ENCODE measurements at places on chromosomes 5 and 9.

GRCh38 chr9:78053627-78054026, 22.0 kb upstream of the GNAQ start:
- DNase-seq: no peak

DNA sequence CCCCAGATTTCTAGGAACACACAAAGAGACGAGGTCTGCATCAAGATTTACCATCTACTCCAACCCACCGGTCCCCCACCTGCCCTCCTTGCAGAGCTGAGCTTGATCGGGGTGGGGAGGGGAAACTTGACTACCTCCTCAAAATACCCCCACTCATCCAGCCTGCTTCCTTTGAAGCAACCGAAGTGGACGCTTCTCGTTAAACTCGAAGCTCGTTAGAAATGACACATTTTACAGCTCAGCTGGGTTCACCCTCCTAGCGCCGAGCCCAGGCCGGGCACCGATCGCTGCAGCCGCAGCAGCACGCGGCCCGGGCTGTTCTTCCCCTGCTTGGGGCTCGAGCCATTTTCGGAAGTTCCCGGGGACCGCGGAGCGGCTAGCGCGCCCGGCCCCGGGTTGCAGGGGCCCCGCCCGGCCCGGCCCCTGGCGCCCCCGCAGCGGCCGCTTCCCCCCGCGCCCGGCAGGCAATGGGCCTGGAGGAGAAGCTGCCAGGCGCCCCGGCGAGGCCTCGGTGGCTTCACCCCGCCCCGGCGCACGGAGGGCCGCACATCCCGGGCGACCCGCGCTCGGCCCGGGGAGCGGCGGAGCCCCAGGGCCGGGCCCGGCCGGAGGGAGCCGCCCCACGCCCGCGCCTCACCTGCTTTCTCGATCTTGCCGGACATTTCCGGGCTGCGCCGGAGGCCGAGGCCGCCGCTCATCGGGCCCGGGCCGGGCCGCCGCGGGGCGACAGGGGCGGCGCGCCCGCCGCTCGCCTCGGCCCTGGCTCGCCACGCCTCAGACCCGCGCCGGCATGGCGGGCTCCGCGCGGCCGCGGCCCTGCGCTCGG, 530 bp downstream of the RAPGEF1 start:
- DNase-seq: no peak

GRCh38 chr5:93990504-93991070, 249.2 kb upstream of the POU5F2 start:
- no peak for DNase-seq

GRCh38 chr5:161382685-161383084, 163.8 kb downstream of the GABRB2 start:
- DNase-seq: no peak

DNA sequence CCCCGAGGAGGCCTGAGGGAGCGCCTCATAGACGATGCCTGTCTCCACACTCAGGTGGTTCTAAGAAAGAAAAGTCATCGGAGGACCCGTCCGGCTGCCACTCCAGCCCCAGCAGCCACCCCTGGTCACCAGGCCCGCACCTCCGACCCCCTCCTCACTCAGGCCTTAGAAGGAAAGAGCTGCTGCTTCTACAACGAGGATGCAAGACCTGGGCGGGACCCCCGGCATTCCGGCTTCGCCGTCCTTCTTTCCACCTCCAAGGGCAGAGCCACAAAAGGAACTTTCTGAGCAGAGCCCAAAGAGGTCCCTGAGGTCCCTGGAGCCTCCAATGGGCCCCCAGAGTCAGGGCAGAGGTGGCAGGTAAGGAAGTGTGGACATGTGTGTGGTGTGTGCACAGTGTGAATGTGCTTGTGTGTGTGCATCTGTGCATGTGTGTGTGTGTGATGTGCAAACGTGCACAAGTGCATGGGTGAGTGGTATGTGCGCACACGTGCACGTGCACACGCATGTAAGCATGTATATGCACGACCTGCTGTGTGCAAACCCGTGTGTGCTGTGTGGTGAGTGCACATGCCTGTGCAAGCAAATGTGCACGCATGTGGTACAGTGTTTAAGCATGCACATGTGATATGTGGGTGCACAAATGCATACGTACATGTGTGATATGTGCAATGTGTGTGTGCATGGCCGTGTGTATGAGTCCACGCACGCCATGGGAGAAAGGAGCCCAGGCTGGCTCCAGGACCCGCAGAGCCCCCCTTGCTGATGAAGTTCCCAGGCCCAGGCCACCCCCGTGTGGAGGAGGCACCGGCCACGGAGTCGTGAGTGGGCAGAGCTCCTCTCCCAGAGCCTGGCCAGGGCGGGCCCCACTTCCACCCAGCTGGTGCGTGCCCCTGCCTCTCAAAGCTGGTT, 27.7 kb upstream of the TMEM250 start:
- no peak for DNase-seq

DNA sequence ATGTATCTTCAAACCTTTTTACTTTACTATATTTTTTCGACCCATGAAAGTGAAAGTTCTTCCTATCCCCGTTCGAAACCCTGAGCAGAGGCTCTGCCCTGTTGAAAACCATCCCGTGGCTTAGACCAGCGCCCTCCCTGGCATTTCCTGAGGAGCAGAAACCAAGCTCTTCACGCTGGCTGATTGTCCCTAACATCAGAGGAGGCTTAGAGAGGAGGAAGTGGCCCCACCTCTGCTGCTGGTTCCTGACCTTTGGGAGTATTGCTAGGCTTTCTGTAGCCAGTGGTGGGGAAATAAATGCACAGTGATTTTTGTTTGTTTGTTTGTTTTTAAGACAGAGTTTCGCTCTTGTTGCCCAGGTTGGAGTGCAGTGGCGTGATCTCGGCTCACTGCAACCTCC, 4.2 kb upstream of the PTGES start:
- DNase-seq: no peak

DNA sequence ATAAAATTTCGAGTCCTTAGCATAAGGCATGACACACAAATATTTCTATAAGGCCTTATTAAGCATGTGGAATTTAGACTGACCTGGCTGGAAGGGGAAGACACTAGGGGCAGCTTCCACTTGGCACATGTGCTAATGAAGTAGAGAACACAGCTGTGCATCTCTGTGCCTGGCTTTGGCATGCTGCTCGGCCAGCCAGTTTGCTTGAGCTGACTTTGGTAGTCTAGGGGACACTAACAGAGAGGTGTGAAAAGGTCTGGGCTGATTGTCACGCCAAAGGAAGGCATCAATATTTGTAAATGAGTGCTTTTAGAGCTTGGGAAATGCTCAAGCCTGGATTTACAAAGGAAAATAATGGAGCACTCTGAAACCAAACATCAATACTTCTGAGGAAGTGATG, 723.7 kb downstream of the PRELID2 start:
- no peak for DNase-seq

GRCh38 chr5:146084376-146084775, 21.0 kb downstream of the PLAC8L1 start:
- DNase-seq: no peak

DNA sequence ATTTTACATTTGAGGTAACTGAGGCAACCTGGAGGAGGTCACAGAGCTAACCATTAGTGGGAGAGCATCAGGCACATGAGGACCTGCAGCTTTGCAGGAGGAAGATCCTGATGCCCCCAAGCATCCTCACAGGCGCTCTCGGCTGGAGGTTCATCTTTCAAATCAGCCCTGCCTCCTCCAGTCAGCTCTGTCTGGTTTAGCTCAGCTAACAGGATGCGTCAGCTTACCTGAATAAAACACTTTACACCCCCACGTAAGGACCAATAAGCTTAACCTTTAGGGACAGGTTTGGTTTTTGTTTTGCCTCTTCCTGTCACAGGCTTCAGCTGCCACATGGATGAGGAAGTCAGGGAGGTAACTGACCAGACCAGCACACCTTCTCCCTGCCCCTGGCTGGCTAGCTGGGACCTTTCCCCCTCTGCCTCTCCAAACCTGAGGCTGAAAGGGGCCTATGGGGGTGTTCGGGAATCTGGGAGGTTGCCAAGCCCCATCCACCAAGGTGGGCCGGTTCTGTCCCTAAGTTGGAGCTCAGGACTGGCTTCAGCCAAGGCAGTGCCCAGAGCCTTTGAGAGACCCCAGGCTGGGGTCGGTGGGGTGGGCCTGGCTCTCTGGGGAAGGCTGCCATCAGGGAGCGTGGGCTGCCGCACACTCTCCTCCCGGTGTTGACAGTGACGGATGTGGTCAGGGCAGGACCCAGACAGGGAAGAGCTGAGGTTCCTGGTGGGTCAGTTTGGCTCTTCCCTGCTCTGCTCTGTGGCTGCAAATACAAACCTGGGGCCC, 20.0 kb upstream of the FCN1 start:
- no peak for DNase-seq

DNA sequence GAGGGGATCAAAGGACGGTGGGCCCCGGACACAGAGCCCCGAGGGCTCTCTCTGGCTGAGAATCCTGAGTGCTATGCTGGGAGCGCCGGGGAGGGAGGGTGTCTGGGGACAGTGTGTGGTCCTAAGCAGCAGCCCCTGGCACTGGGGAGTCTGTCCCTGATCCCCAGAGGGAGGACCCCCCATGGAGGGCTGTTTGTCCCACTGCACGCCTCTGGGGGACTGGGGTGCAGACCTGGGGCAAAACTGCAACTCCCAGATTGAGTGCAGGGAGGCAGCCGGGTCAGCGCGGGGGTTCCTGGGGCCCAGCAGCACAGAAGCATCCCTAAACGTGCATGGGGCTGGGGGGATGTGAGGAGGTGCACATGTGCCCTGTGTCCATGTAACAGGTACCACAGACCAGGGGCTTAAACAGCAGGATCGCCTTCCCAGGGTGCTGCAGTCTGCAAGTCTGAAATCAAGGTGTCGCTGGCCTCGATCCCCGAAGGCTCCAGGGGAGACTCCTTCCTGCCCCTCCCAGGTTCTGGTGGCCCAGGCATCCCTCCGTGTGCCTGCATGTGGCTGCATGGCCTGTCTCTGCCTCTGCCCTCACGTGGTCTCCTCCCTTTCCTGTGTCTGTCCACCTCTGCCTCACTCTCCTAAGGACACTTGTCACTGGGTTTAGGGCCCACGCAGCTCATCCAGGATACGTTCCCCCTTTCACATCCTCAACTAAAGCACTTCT, 35.9 kb upstream of the IRX4 start:
- no peak for DNase-seq

DNA sequence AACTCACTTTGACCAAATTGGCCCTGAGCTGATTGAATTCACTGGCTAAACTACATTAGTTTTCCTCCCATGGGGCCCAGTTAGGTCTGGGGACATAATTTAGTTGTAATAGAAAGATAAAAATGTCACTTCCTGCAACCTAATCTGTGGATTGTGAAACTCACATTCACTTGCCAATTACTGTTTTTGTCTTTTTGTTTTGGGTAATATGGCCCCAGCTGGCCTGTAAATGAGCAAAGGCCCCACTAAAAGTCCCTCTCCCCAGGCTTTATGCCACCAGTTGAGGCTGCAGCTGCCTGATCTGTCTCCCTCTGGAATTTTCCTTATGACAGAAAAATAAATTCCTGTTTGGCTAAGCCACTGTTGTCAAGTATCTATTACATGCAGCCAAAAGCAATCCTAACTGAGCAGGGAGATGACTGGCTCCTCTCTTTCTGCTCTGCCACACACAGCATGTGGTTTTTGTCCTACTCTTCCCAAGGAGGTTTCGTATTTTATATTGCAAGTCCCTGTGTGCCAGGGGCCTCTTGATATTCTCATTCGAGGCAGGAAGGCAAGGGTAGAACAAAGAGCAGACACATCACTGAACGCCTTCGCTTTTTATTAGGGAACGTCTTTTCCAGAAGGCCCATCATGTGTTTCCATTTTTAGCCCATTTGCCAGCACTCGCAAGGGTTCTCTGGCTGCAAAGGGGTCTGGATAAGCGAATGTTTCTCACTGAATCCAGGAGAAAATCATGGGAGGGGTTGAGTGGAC, 24.1 kb upstream of the SLC25A48 start:
- DNase-seq: no peak

DNA sequence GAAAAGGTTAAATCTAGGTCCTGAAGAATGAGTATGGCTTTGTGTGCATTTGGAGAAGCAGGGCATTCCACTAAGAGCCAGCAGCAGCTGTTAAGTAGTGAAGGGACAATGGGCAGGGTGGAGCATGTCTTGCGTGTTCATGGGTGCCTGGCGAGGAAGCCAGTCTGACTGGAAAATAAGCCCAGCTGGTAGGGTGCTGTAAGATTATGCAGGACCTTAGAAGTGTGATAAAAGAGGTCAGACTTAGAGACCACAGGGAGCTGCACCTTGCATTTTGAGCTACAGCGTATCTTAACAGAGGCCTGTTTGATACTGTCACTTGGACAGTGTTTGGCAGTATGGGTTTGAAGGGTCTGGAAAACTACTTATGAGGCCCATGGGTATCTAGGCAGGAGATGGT, 131.7 kb upstream of the ELL2 start:
- DNase-seq: no peak

DNA sequence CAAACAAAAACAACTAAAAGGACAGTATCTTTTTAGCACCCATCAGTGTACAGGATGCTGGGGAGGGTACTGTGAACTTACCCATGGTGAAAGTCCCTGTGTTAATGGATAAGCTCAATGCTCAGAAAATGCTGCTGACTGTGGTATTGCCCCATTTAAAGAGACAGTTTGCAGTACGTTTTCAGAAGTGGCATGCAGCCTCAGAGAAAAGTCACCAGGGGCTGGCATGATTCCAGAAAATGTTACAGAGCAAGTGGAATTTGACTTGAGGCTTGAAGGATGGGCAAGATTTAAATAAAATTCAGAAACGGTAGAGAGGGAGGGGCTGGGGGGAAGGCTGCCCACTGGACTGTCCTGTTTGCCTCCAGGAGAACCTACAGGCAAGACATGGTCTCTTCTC, 7.2 kb downstream of the S1PR3 start:
- DNase-seq: no peak

DNA sequence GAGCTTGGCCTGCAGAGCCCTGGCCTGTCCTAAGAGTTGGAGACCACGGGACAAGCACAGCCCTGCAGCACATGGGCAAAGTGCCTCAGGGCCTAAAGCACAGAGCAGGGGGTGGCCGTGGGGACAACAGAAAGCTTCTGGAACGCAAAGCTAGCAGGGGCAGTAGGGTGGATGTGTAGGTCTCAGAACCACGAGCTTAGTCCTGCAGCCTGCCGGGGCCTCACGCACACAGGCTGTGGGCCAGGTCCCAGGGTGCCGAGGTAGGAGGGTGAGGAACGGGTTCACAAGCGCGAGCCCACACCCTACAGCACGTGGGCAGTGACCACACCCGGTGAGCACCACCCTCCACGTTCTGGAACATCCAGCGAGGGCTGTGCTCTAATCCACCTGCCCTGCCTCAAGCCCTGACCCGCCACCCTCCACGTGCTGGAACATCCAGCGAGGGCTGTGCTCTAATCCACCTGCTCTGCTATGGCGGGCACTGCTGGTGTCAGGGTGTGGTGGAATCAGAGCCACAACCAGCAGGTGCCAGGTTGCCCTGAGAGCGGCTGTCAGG, 9.3 kb downstream of the CLPTM1L start:
- no peak for DNase-seq

- DNase-seq: no peak
These were observed 84.7 kb downstream of the NR3C1 start for GRCh38 chr5:143318833-143319232.

- no peak for DNase-seq
These were observed 15.0 kb upstream of the S1PR3 start for GRCh38 chr9:88975966-88976889.
